ENCODE measurements at places on chromosomes 2 and 18. TPM values are rescaled to one million over a fixed set of nuclear protein-coding genes. Genes with fewer than 3 reads are reported as not detected.

Gene NCKAP5
- 0.96 TPM for total RNA-seq

Gene RASGRP3
- total RNA-seq, result 117 TPM

Gene KHK
- total RNA-seq, result 2.6 TPM

Gene CTAGE1
- total RNA-seq, result not detected

Gene SH3RF3
- total RNA-seq, result 14.3 TPM

Gene MSTN
- total RNA-seq, result 0.10 TPM

Gene LOXHD1
- not detected for total RNA-seq

Gene RUFY4
- 0.29 TPM for total RNA-seq

Data from vein endothelial cell (primary cell).